ENCODE measurements at places on chromosomes 16 and 17.
A peak's percentile ranks its signal among the peaks of the same experiment; 100 is the strongest.

GRCh38 chr16:58685084-58685449, 497 bp upstream of the SLC38A7 start:
- no peak for DNase-seq

DNA sequence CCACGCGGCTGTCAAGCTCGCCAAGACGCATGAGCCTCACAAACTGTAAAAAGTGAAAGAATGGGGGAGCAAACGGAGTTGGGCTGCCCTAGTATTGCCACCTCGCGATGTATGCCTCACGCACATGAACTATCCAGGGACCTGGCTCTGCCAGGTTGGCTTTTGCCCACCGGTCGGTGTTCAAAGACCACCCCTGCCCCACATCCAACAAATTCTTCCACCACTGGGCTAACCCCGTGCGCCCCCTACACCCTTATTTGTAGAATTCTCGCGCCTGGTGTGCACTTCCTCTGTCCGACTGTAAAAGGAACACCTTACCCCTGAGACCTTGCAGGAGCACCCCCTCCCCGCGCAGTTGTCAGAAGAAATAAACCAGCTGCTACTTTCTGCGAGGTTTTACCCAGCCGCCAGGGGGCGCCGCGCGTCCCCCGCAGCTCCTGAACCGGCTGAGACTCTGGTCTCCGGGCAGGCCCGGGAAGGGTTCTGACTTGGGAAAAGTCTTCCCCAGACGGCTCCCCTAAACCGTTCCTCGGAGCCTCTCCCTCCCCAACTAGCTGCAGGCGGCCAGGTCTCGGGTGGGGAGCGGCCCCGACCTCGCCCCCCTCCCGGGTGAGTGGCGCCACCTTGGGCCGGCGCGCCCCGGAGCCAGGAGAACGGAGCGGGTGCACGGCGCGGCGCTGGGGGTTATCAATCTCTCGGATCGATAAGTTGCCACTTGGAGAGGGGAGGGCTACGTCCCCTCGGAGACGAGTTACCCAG, 1.7 kb upstream of the ZNF423 start:
- DNase-seq = no peak

DNA sequence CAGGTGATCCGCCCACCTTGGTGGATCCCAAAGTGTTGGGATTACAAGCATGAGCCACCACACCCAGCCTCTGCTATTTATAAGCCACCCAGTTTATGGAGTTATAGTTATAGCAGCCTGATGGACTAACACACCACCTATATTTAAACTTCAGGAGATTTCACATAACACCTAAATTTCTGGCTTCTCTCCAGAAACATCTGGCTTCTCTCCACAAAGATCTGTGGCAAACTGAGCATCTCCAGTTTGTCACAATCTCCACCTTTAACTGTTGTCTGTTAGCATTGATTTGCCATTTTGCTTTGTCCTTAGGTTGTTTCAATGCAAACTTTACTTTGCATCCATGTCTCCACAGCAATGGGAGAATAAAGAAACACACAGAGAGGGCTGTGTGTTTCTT, 39.6 kb downstream of the GDE1 start:
- no peak for DNase-seq

- DNase-seq = no peak
Measured at GRCh38 chr17:17494870-17495535, 1.2 kb downstream of the RASD1 start.

- DNase-seq = no peak
Measured at GRCh38 chr17:57413848-57414651, 157.7 kb downstream of the MSI2 start.

DNA sequence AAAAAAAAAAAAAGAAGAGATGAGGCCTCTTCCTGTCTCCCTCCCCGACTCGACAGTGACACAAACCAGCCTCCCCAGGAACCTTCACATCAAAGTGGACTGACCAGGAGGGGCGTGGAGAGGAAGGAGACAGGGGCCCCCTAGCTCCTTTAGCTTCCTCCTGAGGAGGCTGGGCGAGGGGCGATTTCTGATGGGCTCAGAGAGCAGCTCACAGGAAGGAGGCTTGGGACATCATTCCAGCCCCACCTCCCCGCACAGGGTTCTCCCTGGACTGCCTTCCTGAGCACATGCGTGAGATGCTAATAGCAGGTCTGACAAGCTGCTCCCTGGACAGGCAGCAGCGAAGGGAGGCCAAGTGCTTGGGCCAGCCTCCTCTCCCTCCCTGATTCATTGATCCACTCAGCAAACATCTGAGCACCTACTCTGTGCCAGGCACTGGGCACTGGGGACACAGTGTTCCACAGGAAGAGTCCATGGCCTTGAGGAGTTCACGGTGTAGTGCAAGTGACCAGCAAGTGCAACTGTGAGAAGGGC, 14.4 kb upstream of the DOK4 start:
- DNase-seq = no peak

DNA sequence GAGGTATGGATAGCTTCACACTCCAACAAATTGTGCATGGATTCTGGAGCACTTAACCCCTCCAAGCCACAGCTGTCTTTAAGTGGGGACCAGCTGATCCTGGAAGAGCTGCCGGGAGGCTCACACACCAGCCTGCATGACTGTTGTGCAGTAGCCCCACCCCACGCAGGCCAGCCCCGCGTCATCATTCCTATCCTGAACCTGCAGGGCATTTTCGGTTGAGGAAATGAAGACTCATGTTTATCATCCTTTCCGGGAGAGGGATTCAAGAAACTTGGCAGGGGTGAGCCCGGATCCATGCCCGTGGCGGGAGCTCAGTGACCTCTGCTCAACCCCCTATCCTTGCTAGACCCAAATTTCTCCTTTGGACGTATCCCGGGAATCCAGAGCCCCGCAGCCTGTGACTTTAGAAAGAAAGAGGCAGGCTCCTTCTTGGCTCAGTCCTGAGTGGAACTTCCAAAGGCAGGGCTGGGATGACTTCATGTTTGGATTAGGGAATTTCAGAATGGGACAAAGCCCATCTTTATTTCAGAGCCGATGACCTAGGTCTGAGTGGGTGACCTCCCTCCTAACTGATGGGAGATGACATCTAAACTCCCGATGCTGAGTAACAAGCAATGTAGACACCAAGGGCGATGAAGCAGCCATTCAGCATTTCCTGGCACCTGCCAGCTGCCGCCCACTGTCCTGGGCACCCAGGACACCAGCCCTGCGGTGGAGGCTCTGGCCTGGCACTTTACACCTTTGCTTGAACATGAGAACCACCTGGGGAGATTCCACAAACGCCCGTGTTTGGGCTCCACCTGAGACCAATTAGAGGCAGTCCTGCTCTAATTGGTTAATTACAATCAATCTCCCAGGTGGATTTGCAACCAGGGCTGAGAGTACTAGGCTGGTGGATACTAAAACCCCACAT, 43.3 kb upstream of the CMIP start:
- DNase-seq = no peak

- DNase-seq = peak; percentile 79
Measured at GRCh38 chr16:68995011-68995504, 110.4 kb upstream of the HAS3 start.

GRCh38 chr16:87332150-87332549, 15.0 kb upstream of the C16orf95 start:
- no peak for DNase-seq

GRCh38 chr17:63178530-63178929, 212.5 kb downstream of the TANC2 start:
- no peak for DNase-seq

DNA sequence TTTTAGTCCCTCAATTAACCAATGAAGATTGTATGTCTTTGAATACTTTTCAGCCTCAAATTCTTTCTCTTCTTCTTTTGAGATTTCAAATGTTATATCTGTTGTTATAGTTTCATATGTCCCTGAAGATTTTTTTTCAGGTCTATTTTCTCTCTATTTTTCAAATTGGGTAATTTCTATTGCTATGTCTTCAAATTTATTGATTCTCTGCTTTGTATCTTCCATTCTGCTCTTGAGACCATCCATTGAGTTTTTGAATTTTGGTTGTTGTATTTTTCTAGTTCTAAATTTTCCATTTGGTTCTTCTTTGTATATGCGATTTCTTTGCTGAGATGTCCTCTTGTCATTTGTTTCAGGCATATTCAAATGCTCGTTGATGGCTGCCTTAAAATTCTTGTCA, 26.7 kb downstream of the MAP2K6 start:
- DNase-seq = no peak

- DNase-seq = no peak
Measured at GRCh38 chr17:56754523-56755208, 79.1 kb downstream of the C17orf67 start.

DNA sequence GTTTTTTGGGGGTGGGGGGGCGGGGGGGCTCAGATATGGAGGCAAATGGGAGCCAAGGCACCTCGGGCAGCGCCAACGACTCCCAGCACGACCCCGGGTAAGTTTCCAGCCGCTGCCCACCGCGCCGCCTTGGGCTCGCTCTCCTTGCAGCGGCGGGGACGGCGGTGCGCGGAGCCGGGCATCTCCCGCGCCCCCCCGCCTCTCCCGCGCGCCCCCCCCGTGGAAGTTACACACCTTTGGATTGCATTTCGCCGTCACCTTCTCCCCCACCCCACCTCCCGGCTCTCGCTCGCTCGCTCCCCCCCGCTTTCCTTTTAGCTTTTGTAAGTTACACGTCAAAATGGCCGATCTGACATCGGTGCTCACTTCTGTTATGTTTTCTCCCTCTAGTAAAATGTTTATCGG, 387 bp downstream of the MSI2 start:
- DNase-seq = no peak

GRCh38 chr17:61551255-61551742, 39.7 kb downstream of the NACA2 start:
- peak; percentile 8 for DNase-seq

DNA sequence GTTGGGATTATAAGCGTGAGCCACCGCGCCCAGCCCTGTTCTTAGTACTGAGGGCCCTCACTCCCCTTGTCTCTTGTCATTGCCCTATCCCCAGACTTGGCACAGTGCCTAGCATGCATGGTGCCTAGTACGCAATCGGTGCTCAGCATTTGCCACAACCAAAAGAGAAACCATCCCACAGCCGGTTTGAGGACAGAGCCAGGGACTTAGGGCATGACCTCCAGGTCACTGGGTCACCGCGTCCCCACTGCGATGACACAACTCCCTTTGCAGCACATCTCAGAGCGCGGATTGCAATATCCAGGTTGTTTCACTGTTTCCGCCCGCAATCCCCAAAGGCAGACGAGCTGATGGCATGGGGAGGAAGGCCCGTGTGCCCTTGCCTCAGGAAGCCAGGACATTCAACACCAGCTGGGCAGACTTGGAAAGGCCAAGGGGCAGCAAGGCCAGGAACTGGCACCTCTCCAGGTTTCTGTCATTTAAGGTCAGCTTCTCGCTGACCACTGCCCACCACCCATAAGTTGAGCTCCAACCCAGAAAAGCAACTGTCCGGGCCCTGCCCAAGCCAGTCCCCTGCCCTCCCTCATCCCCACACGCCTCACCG, 274.5 kb downstream of the MRTFB start:
- no peak for DNase-seq

GRCh38 chr17:31466096-31466760, 74.8 kb downstream of the RAB11FIP4 start:
- DNase-seq = no peak

- DNase-seq = no peak
Measured at GRCh38 chr17:48543107-48543853, 1.6 kb downstream of the HOXB2 start.

GRCh38 chr16:4372001-4372577, 441 bp downstream of the VASN start:
- DNase-seq = no peak

DNA sequence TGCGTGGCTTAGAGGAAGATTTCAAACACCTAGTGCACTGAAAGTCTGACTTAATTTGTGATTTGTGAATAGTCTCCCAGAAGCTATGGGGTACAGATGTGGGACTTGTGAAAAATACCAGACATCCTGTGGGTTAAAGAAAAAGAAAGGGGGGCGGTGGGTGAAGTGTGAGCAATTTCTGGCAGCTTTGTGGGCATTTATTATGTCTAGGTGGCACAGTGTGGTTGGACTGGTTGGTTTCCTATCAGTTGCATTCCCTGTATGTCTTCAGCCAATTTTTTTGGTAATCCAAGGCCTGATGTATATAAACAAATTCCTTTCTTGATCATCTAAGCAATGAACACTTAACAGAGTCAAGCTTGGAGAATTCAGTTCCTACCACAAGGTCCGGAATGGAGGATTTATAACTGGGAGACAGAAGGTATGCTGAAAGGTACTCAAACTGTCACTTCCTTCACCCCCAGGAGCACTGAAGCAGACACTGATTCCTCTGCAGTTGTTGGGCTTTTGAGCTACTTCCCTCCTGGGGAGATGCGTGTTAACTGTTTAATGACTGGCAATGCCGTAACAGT, 211.6 kb downstream of the WWOX start:
- no peak for DNase-seq

GRCh38 chr16:52634528-52634927, 87.6 kb upstream of the TOX3 start:
- DNase-seq = no peak

DNA sequence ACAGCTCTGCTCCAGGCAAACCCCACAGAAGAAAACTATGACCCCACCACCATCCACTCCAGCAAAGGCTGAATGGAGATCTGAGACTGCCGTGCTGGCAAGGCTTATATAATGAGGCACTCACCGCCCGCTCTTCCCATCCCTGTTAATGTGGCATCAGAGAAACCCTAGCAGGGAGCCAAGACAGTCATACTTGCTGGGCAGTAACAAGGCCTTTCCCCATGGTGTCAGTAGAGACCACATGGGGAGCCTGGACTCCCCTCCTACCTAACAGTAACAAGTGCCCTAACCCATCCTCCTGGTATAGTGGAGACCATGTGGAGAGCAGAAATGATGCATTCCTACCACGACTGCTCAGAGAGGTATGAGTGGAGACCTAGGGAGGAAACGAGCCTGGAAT, 235.2 kb downstream of the C16orf78 start:
- DNase-seq = no peak

- DNase-seq = no peak
Measured at GRCh38 chr16:4097826-4098240, 18.4 kb downstream of the ADCY9 start.

All from NCI-H1436 treated with DMSO at 0.1 percent for 48 hours (cell line).